ENCODE measurements at places on chromosomes 6 and 20. TPM values are rescaled to one million over a fixed set of nuclear protein-coding genes. Genes with fewer than 3 reads are reported as not detected.

The APOBEC2 gene
- not detected for total RNA-seq

The DLK2 gene
- total RNA-seq = 9.0 TPM

The ITCH gene
- 22.6 TPM for total RNA-seq

The HCRTR2 gene
- total RNA-seq = not detected

The VSX1 gene
- total RNA-seq = 0.93 TPM
